ENCODE measurements at places on chromosomes 12 and 14. TPM values are rescaled to one million over a fixed set of nuclear protein-coding genes. Genes with fewer than 3 reads are reported as not detected.
A peak's percentile ranks its signal among the peaks of the same experiment; 100 is the strongest.

GRCh38 chr12:85445060-85445938, 165.3 kb downstream of the ALX1 start:
- no peaks in the 10 kb centered on the region for H3K27me3 ChIP-seq
- no peak overlapping the region for H3K27ac ChIP-seq
- H3K4me1 ChIP-seq: no peaks in the 10 kb centered on the region
- no peaks in the 10 kb centered on the region for H3K36me3 ChIP-seq
- no peak overlapping the region for H3K4me3 ChIP-seq

DNA sequence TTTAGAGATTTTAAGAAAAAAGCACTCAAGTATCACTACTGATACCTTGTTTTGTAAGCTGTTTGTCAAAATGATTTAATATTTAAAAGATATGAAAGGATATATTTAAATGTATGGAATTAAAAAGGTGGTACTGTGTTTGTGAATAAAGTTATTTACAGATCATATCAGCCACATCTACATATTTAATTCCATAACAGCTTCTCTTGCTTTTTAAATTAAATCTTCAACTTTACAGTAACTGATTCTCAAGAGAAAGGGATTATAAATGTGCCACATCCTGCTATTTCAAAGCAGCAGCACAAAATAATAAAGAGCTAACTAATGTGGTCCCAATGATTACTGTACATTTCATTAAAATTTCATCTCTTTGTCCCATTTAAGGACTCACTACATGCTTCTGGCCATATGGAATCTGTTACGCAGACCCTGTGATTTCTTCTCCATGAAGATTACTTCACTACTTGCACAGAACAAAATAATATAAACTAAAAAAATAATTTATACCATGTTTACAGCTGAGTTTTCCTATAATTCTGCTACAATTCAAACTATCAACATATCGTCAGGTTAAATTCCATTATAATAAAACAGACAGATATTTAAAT, 117.8 kb downstream of the MED13L start:
- H3K27me3 ChIP-seq: no peaks in the 10 kb centered on the region
- H3K4me3 ChIP-seq: no peak overlapping the region
- peaks cover 44% of the 10 kb centered on the region for H3K4me1 ChIP-seq

DNA sequence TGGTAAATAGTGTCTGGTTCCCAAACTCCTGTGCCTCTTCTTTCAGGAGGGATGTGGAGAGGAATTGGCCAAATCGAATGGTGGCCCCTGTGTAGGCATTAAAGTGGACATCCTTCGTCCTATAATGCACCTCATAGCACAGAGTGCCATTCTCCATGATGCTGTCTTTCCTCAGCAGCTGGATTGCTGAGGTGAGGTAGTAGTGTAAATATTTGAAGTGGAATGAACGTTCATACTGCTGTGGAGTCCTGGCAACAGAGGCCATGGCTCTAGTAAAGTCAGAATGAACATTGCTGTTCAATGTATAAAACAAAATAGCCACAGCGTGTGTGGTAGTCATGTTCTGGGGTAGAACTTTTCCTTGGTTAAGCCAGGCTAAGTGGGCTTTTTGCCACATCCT, 2.7 kb downstream of the ART4 start:
- no peak overlapping the region for H3K27ac ChIP-seq
- no peaks in the 10 kb centered on the region for H3K36me3 ChIP-seq
- H3K4me3 ChIP-seq: no peak overlapping the region

Gene DBX2
- not detected for total RNA-seq

Gene GPRC5D
- total RNA-seq: not detected

- DNase-seq: no peak
- no peak overlapping the region for H3K27ac ChIP-seq
- H3K27me3 ChIP-seq: no peaks in the 10 kb centered on the region
These were observed 15.5 kb upstream of the CCER1 start for GRCh38 chr12:90970471-90970870.

Gene NDUFA9
- total RNA-seq: 192 TPM

GRCh38 chr12:123070267-123071081, 80.4 kb downstream of the PITPNM2 start:
- DNase-seq: peak; percentile 83
